ENCODE measurements at places on chromosomes 7 and 10. TPM values are rescaled to one million over a fixed set of nuclear protein-coding genes. Genes with fewer than 3 reads are reported as not detected.

Gene LRRD1
- total RNA-seq: not detected

Gene KCNH2
- total RNA-seq: 4.1 TPM

Gene PDCD11
- 53.0 TPM for total RNA-seq

Gene EGFR
- total RNA-seq: 67.2 TPM

Gene AKR1C2
- 0.27 TPM for total RNA-seq

Gene SORBS1
- 4.0 TPM for total RNA-seq

Gene PIK3CG
- total RNA-seq: 0.50 TPM

Gene DYDC2
- 3.0 TPM for total RNA-seq

Gene VPS41
- 56.2 TPM for total RNA-seq

Gene SMC3
- total RNA-seq: 31.4 TPM

- DNase-seq: no peak
Observed at GRCh38 chr10:82497439-82497838, 622.4 kb downstream of the NRG3 start.

- no peak for DNase-seq
Observed at GRCh38 chr10:61475449-61475873, 22.3 kb upstream of the TMEM26 start.

- no peak for DNase-seq
Observed at GRCh38 chr10:15141136-15142054, 27.1 kb downstream of the NMT2 start.

GRCh38 chr10:58781873-58782488 is 269.3 kb downstream of the BICC1 start:
- DNase-seq: no peak

DNA sequence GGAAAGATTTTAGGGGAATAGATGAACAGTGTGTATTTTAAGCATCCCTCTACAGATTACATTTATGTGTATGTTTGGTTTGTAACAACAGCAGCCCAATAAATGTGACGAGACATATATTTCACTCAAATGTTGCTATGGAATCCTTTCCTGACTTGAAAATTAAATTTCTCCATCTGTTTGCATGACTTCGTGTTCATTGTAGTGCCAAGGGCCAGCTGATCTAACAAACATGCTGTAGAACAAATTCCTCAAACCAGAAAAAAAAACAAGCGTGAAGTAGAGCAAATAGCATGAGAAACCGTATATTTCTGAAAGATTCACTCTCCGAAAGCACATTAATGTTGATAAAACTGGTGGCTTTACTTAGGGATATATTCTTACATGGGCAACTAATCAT is 87.8 kb downstream of the NRCAM start:
- no peak for DNase-seq

GRCh38 chr7:123883154-123883553 is 38.2 kb downstream of the HYAL4 start:
- DNase-seq: no peak

DNA sequence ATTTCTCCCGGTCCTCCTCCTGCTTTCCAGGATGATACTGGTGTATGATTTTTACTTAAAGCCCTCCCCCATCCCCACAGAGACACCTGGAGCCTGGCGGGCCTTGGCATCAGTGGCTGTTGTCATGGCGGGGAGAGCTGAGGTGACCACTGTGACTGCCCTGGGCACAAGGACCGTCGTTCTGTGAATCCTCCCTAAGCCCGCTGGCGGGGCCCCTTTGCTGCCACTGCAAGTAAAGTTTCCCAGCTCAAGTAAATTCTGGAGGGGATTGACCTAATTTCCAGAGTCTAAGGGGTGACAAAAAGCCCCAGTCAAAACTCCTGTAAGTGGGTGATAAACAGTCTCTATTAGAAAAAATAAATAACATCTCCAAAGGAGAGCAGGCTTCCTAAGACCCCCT is 393.2 kb upstream of the PODXL start:
- no peak for DNase-seq

- DNase-seq: peak; percentile 23
Observed at GRCh38 chr10:25068152-25069058, 52.0 kb downstream of the THNSL1 start.

GRCh38 chr10:125060026-125060425 is 100.3 kb downstream of the CTBP2 start:
- no peak for DNase-seq

GRCh38 chr10:1049425-1049958 is 573 bp upstream of the IDI1 start:
- no peak for DNase-seq

DNA sequence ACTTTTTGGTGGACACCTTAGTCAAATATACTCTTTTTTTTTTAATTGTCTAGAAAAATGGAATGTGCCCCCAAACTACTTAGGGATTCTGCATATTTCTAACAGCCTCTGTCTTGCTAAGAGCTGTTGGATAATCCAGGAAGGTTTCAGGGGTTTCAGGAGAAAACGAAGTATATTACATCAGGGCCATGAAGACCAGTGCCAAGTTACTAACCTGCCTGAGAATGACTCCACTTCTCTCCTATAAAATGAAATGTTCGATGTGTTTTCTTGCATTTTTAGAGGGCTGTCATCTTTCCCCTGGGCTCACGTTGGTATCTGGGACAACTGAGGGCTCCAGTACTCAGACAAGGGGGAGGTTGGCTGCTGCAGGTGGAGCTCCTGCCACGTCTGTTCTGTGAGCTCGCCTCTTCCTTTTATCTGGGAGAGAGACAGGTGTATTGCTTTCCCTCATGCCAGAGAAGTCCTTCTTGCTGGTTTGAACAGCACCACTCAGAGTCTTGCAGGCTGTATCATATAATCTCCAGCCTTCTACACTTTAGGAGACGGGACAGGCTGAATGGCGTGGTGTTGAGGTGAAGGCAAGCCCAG is 71.3 kb downstream of the CAMK1D start:
- DNase-seq: no peak

GRCh38 chr10:70140297-70140696 is 6.2 kb downstream of the TYSND1 start:
- DNase-seq: no peak

DNA sequence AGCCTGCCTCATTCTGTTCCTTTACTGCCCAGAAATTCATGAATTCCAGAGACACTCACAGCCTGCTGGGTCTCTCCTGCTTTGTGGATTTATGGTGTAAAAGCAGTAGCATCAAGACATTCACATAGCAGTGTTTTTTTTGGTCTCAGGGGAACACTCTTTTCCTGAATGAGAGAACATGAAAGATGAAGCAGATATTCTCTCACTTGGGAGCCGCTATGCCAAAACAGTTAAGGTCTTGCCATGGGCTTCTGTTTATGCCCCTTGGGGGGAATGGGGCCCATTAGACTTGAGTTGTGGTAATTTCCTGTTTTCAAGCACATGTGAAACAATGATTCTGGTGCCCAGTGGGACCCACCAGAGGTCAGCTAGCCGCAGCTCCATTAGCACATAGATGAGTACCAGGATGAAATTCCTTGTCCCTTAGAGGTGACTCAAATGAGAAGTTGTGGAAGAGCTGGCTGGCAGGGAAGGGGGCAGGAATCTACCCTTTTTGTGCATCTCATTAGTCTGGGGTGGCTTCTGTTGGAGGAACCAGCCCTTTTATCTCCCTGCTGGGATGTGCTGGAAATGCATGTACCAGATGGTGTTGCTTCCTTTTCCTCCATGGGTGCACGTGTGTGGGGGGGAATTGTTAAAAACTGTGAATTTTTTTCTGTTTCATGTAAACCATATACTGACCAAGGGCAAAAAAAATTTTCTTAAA is 13.3 kb downstream of the BMPER start:
- DNase-seq: no peak

GRCh38 chr7:137958470-137959431 is 43.1 kb downstream of the CREB3L2 start:
- no peak for DNase-seq

DNA sequence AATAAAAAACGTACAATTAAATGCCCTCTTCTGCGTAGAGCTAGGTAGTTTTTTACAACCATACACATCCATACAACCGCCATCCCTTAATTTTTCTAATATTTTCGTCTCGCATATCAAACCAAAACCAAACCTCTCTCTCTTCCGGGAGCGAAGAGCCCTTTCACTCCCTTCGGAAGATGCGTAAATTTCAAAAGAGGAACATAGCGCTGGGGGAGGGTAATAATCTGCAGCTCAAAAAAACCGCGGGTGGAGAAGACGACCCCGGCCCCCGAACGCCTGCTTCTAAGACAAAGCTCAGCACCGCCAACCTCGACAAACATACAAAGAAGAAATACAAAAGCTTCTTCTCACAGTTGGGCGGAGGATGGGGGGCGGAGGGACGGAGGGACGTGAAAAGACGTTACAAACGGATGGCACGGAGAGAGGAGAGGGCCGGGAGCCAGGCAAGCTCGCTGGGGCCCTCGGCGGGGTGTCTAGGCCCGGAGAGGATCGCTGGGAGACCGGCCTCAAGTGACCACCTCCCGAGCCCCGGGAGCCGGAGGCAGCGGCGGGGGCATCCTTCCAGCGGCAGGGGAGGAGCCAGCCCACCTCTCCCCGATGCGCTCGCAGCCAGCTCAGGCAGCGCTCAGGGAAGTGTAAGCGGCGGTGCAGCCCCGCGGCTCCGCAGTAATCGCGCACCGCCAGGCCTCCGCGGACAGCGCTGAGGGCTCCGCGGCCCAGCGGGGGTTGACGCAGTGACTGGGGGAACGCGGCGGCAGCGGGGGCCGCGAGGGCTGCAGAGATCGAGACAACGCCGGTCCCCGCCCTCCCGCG is 851 bp downstream of the MKRN1 start:
- no peak for DNase-seq

DNA sequence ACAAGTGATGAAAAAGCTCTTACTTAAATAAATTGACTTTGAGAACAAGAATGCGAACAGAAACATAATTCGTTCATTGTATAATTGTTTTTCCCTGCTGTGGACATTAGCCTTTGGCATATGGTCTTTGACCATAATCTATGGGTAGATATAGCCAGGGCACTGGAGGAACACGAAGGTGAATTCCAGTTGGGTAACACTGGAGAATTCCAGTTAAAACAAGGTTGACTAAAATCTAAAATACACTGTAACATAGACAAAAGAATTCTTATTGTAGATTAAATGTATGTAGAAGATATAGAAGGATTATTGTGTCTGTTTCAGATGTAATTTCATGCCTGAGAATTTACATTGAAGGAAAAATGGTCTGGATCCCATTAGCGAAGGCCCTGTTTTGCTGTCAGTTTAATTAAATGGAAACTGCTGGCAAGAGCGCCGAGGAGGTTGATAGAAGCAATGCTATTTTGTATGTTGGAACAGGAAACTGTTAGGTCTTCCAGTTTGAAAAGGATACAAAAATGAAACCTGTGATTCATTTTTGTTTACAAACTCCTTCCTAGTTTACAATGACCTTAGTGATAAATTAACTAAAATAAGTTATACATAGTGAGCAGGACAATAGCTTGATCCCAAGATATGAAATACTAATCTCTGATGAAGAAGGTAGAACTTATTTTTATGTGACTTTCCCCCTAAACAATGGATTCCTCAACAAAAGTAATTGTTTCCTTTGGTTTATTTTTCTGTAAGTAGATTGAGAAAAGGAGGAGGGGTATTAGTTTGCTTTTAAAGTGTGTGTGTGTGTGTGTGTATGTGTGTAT is 68.9 kb downstream of the ARID5B start:
- DNase-seq: no peak

DNA sequence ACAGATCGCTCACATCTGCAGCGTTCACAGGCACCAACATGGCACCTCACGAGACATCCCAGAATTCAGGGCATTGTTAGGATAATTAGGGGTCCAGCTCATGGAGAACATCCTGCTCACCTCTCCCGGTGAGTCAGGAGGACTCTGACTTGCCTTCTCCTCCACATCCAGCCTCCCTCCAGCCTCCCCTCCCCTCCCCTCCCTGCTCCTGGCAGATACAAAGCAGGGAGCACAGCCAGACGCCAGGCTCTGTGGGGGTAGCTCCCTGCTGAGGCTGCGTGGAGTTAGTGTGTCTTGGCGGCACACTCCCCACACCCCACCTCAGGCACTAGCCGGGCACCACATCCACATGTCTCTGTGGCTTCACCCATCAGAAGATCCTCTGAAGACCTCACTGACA is 320.6 kb downstream of the CXCL12 start:
- DNase-seq: no peak

DNA sequence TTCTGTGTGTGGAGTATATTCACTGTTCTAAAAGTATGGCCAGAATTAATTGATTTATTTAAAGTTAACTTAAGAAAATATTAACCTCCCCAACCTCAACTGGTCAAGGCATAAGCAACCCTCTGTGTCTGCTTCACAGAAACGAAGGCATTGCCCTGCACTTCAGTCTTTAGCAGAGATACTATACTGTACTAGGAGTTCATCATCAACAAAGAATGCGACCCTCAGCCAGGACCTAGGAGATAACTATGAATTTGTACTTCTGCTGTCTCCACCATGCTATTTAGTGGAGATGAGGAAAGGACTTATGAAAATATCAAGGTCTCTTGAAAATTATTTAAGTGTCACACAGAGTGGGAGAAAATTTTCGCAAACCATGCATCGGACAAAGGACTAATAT is 35.7 kb upstream of the SEMA3D start:
- DNase-seq: no peak

- DNase-seq: peak; percentile 55
Observed at GRCh38 chr10:124403548-124403947, 15.2 kb downstream of the OAT start.
